ENCODE measurements at places on chromosomes 6 and 20. TPM values are rescaled to one million over a fixed set of nuclear protein-coding genes. Genes with fewer than 3 reads are reported as not detected.

The CFAP61 gene
- 0.38 TPM for polyA plus RNA-seq

The FGD2 gene
- polyA plus RNA-seq = 3.2 TPM

The BMP6 gene
- 0.42 TPM for polyA plus RNA-seq

DNA sequence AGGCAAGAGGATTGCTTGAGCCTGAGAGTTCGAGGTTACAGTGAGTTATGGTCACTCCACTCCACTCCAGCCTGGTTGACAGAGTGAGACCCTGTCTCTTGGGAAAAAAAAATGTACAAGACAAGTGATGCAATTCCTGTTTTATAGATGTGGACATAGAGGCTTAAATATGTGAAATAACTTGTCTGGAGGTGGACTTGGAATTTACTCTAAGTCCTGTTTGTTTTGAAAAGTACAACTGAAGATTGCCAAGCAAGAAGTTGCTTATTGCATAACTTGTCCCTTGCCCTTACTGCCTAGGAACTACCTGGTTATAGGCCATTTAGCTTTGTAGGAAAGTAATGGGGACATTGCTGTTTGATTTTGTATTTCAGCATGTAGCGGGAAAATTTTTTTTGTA is 26.0 kb upstream of the ADIG start:
- DNase-seq = no peak

- no peak for DNase-seq
Observed at GRCh38 chr6:73234733-73235132, 9.4 kb upstream of the KHDC1L start.

- no peak for DNase-seq
Observed at GRCh38 chr20:59987135-59987534, 28.9 kb downstream of the CDH26 start.

DNA sequence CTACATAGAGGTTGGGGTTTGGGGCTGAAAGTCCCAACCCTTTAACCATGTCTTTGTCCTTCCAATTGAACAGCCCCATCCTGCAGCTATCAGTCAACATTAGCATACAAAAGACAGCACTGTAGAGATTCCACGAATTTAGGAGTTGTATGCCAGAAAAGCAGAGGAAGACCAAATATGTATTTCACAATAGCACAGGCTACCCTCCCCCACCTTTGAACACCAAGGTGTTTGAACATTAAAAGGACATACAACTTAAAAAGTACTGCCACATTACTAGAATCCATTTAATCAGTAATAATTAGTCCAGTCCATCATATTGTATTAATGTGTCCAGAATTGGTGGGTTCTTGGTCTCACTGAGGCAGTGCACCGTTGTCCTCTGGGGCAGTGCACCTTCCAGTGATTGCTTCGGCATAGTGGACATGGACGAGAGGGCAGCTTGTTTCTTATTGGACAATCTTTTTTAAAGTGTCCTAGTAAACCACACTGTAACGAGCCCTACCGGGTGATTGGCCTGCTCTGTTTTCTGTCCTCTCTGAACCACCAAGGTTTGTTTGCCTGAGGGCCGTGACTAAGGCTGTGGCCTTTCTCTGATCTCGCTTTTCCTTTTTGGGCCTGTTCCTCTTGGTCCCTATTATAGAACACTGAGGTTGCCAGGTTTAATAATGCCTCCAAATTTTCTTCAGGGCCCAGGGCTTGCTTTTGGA is 36.4 kb downstream of the GSTA4 start:
- no peak for DNase-seq

- DNase-seq = peak; percentile 46
Observed at GRCh38 chr20:32516583-32517517, 68.3 kb downstream of the NOL4L start.

DNA sequence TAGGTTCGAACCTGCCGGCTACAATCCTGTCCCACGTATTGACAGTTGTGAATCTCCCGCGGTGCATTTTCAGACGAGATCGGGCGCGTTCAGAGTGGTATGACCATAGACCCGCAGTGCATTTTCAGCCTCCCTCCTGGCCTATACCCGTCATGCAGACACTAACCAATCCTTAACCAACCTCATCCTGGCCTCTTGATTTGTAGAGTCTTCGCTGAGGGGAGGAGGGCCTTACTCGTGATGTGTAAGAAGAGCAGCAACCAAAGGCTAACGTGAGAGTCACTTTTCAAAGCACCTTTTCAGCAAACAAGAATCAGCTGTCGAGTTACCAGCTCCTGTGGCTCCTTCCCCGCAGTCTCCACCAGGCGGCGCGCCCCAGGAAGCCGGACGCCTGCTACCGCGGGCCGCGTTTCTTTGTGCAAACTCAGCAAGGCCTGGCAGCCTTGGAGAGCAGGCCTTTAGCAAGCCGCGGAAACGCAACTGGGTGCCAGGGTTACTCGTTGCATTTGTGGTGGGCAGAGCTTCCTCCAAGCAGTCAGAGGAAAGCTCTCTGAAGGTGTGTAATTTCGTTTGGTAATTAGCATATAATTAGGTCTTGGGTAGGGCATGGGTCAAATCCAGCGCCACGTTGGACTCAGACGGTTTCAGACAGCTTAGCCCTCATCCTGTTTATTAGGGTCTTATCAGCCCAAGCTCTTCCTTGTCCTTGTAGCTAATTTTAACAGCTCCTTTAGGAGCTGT is 139.8 kb downstream of the OR2B2 start:
- DNase-seq = peak; percentile 84

DNA sequence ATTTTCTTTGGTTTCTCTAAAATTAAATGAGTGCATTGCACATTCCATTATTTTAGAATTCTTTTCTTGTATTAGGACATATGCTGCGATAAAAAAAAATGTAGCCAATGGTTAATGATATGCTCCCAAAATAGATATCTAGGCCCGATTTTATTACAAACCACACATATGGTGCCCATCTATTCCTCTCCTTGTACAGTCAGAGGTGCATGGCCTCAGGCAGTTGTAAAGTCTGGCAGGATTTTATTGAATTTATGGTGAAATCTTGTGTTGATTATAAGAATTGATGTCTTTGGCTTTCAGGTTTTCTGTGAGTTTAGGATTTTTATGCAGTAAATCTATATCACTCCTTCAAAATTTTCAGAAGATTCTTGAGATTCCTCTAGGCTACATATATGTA is 192.2 kb downstream of the RFPL4B start:
- no peak for DNase-seq

DNA sequence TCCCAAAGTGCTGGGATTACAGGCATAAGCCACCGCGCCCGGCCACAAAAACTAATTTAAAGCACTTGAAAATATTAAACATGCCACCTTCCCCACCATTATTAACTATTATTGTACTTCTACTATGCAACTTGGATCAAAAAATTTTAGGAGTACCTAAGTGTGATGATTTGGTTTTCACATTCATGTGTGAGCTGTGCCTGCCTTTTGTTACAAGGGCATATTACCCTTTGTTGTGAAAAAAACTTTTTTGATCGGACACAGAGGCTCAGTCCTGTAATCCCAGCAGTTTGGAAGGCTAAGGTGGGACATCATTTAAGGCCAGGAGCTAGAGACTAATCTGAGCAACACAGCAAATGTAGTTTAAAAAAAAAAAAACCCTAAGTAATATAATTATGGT is 17.1 kb downstream of the ROMO1 start:
- no peak for DNase-seq

GRCh38 chr6:129843573-129843972 is 17.5 kb downstream of the TMEM244 start:
- DNase-seq = no peak

GRCh38 chr6:153032255-153032882 is 29.9 kb upstream of the MTRF1L start:
- no peak for DNase-seq

DNA sequence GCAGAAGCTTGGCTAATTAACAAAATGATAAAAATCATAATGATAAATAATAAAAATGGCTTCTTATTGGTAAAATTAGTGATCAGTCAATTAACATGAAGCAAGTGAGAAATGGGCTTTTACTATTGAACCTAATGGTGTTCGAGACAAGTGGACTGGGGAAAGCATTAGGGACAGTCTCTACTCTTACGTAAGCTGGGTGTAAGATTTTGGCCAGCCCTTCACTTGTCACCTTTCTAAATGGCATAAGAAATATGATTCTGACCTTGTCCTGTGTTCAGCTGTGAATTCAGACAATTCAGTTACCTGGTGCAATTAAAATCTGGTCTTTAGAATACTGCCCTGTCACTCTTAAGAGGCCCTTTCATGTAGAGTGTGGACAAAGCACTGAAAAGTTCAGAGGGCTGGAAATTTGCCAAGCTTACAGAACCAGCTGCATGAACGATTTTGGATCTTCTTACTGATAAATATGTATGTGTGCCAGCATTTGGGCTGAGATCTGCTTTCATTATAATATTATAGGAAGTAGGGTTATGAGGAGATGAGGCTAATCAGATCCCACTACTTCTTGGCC is 115.9 kb downstream of the QRSL1 start:
- no peak for DNase-seq

GRCh38 chr20:21395666-21396598 is 1.4 kb downstream of the NKX2-4 start:
- DNase-seq = peak; percentile 13
